ENCODE measurements at places on chromosomes 6 and 20. TPM values are rescaled to one million over a fixed set of nuclear protein-coding genes. Genes with fewer than 3 reads are reported as not detected.

DLK2 gene
- 7.3 TPM for total RNA-seq

GABRR1 gene
- not detected for total RNA-seq

EPB41L1 gene
- total RNA-seq: 82.2 TPM

HLA-DOB gene
- total RNA-seq: not detected

F13A1 gene
- 8.4 TPM for total RNA-seq

CST7 gene
- total RNA-seq: 0.31 TPM

- no peak for DNase-seq
These were observed 373.2 kb upstream of the MMS22L start for GRCh38 chr6:97656236-97656635.

GRCh38 chr6:16805243-16805950 lies 44.1 kb upstream of the ATXN1 start:
- DNase-seq: no peak

DNA sequence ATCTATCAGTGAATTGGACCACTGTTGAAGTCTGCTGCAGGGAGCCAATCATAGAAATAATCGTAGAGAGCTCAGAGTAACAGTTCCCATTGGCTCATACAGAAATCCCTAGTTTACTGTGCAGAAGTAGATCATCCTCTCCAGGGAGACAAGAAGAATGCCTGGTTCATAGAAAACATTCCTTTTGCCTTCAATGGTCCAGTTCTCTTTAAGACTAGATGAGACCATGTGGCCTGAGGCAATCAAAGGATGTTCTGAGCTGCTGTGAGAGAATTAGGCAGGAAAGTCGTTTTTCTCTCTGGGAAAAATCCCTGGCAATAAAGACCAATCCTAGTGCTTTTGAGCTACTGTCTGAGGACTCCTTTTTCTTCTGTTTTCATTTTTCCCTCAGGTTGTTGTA lies 208.4 kb downstream of the CENPW start:
- no peak for DNase-seq

- no peak for DNase-seq
These were observed 9.4 kb upstream of the AVP start for GRCh38 chr20:3093861-3094361.

- DNase-seq: no peak
These were observed 107.8 kb downstream of the NFATC2 start for GRCh38 chr20:51434580-51435247.

- no peak for DNase-seq
These were observed 21.2 kb upstream of the RTF2 start for GRCh38 chr20:56447227-56447626.

DNA sequence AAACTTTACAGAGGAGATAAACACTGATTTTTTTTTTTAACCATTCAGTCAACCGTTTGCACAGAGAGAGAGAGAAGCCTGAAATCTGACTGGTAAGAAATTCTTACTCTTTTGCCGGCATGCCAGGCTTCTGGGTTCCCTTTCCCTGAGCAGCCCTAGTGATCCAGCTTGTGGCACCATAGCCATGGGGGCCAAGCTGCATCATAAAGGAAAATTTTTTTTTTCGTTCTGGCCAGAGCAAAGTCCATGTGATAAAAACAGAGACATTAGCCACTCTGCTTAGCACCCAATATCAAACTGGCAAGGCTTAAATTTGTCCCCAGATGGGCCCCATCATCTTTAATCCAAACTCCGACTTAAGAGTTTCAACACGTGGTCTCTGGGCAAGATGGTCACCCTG lies 44.5 kb downstream of the CEP85L start:
- no peak for DNase-seq

GRCh38 chr6:78526432-78526831 lies 340.9 kb upstream of the IRAK1BP1 start:
- no peak for DNase-seq

GRCh38 chr6:74187811-74188210 lies 491.8 kb downstream of the CD109 start:
- no peak for DNase-seq

DNA sequence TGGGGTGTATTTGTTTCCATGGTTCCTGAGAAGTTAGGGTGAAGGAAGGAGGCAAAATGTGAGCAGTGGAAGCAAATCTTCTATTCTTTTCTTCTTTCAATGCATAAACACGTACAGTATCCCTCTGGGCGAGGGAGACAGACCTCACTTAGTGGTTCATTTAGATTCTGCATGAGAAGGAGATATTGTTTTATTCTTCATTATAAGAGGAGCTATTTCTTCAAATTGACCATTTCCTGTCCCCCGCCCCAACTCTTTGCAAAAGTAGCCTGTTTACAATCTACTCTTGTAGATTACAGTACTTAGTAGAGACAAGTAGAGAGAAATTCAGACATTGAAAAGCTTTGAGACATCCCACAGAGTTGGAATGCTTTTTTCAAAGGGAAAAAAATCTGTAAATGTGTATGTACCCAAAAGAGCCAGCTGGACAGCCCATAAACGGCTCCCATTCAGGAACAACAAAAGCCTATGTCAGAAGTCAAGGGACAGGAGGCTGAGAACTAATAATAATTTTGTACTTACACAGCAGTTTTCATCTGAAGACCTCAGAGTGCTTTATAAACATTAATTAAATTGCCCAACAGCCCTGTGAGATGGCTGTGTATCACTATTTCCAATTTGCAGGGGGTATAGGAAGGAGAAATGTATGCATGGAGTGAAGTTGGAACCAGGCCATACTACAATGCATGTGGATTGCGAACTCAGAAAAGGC lies 23.9 kb downstream of the CD83 start:
- no peak for DNase-seq

DNA sequence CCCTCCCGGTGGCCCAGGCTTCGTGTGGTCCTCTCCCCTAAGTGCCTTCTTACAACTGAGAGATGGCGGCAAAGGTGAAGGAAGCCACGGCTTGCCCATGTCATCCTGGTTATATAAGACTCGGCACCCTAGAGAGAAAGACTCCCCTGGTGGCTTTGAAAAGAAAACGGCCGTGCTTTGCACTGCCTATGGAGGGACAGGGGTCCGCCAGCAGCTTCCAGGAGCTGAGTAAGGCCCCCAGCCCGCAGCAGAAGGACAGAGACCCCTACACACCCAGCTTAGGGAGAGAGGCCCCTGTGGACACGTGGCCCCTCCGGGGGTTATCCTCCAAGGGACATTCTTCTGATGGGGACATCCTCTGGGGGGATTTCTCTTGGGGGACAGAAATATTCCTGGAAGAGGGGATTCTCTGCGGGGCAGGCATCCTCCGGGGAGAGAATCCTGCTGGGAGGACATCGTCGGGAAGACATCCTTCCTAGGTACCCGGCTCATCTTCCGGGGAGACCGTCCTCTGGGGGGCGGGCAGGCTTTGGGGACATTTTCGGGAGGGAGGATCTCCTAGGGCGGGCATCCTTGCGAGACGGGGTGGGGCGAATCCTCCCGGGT lies 511 bp upstream of the OGFR start:
- no peak for DNase-seq

GRCh38 chr6:388202-388903 lies 3.2 kb upstream of the IRF4 start:
- DNase-seq: no peak

- DNase-seq: peak; percentile 12
These were observed 1.5 kb upstream of the HMGN4 start for GRCh38 chr6:26536571-26537159.

DNA sequence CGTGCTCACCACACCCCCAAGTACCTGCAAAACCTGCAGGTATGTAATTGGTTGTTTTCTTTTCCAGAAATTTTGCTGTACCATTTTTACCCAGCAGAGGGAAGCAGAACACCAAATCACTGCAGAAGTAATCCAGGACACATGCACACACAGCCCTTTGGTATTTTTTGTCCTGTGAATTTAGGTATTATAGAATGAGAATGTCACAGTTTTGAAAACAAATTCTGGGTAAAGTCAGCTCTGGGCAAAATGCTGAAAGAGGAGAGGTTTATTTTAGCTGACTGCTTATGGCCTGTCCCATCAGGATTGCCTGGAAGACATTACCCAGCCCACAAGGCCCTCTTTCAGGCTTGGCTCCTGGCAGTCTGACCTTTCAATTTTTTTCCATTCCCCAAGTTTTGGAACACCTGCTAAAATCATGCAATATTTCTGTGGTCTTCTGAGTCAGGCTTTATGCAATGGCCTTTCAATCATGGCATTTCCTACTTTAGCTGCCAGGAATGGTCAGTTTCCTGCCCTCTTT lies 3.5 kb upstream of the EFHC1 start:
- no peak for DNase-seq

DNA sequence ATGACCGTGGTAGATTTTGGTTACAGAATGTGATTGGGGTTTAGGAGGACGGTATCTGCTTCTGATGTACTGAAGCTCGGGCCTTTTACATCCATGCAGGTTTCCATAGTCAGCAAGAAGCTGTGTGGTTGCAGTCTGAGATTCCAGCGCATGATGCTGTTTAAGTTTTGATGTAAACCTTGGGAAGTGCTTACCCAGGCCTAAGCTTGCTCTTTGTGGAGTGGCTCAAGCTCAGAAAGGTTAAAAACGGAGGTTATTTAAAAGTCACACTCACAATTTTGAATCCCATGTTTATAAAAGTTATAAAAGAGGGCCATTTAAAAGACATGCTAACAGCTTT lies 121.4 kb downstream of the TIAM2 start:
- no peak for DNase-seq

GRCh38 chr6:136370988-136371728 lies 81.5 kb upstream of the BCLAF1 start:
- DNase-seq: no peak

DNA sequence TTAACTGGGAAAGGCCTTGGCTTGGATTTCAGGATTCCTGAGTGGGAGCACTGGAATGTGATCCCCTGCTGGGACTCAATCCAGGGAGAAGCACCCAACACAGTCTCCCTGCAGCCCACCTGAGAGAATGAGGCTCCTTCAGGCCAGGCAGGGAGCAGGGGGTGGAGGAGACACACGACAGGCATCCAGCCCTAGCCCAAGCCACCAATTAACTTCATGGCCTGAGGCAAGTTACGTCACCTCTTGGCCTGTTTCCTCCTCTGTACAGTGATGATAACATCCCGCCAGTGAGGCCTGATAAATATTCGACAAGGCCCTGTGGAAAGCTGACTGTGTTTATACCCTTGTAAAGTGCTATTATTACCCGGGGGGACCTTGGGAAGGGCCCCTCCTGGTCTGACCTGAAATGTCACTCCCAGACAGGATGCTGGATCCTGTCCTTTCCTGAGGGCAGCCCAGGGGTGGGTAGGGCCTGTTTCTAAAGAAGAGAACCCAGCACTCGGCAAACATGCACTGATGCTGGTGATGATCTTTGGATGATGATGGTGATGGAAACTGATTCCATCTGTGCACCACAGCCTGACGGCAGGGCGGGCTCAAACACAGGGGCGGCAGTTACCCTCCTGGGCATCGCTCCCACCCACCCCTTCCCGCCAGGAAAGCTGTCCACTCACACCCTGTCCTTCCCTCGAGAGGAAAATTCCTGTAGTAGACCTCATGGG lies 12.4 kb downstream of the FRS3 start:
- no peak for DNase-seq

Measured in occipital lobe (tissue), 3 donors.